ENCODE measurements at places on chromosomes 2 and 18.

DNA sequence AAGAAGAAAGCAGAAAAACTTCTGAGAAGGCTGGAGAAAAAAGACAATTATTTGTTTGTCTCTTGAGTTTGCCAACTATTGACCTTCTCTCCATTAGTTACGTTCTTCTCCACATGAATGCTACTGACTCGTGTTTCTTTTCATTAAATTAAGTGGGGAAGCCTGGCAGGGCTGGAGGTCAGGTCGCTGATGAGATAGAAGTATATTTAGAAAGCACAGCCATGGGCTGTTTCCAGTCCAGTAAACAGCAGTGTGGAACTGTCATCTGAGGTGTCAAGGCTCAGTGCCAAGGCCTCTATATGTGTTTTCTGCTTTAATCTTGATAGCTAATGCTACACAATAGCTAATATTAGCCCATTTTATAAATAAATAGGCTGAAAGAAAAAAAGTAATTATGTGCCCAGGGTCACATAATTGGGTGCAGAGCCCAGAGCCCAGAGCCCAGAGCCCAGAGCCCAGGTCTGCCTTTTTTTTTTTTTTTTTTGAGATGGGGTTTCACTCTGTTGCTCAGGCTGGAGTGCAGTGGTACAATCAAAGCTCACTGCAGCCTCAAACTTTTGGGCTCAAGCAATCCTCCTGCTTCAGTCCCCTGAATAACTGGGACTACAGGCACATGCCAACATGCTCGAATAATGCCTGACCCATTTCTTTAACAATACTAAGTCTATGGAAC is 6.3 kb downstream of the MSGN1 start:
- DNase-seq: no peak

- DNase-seq: no peak
Measured at GRCh38 chr2:73202156-73203054, at the start of gene NOTO. Gene NOTO (plus strand): TSS chr2:73202574. CDS start chr2:73202667, 93 bp downstream.

DNA sequence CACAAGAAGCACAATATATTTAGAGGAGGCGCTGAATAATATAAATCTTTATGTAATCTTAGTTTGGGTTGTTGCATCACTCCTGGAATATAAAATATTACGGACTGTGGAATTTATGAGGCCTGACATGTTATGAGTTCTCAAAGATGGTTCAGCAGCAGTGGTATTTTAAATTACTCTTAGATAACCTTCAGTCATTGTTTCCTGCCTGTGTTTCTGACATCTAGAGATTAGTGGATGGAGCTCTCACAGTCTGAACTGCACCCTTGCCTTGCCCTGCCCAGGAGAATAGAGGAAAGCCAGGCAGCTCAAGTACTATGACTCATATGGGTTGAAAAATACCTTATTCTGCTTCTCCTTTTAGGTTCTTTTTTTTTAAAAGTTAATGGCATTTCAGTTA is 70.0 kb downstream of the ACSL3 start:
- DNase-seq: no peak

GRCh38 chr2:182015334-182016109 is 29.9 kb downstream of the PPP1R1C start:
- DNase-seq: no peak

DNA sequence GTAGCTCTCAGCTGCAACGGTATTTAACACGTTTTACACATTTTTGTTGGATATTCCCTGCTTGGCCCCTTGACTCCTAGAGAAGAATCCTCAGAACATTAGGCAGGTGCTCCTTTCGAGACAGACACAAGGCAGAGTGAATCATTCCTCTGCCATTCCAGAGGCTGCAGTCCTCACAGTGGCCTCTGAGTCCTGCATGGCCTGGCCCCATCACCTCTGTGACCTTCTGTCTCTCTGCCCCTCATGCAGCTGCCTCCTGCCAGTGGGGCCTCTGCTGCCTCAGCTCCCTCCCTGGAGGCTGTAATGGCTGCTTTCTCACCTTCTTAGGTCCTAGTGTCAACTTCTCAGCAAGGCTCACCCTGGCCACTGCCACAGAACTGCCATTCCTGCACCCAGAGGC is 101.3 kb downstream of the PTPRM start:
- DNase-seq: no peak

DNA sequence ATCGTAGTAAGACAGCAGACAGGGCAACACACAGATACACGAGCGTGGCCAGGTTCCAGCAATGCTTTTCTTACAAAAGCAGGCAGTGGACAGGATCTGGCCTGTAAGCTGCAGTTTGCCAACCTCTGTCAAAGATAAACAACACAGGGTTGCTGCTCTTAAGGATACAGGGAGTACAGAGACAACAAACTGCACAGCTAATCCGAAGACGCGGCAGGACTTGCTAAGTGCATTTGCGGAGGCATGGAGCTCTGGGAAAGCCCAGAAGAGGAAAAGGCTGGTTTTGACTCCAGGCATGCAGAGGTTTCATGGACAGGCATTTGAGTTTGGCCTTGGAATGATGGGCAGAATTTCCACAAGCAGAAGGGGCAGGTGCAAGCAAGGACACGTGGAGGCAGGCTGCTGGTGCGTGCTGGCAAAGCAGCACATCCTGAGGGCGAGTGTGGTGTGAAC is 24.4 kb downstream of the SERTAD2 start:
- DNase-seq: no peak

GRCh38 chr2:63073994-63074393 is 23.4 kb downstream of the OTX1 start:
- no peak for DNase-seq

DNA sequence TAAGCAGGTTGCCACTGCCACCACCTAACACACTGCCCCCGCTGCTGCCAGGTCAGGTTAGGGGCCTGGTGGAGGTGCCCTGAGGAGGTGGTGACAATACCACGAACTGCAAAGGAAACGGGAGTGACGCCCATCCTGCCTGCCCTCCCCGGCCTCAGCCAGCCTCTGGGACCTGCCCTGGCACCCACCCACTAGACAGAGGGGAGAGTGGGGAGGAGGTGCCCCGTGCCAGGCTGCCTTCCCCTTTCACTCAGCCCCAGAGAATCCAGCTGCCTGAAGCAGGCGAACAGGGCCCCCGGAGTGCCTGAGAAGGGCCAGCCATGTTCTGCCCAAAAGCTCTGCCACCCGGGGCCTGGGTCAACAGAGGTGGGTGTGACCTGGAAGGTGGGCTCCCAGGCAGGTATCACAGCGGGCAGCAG is 44.5 kb upstream of the FOSL2 start:
- DNase-seq: peak; percentile 31

DNA sequence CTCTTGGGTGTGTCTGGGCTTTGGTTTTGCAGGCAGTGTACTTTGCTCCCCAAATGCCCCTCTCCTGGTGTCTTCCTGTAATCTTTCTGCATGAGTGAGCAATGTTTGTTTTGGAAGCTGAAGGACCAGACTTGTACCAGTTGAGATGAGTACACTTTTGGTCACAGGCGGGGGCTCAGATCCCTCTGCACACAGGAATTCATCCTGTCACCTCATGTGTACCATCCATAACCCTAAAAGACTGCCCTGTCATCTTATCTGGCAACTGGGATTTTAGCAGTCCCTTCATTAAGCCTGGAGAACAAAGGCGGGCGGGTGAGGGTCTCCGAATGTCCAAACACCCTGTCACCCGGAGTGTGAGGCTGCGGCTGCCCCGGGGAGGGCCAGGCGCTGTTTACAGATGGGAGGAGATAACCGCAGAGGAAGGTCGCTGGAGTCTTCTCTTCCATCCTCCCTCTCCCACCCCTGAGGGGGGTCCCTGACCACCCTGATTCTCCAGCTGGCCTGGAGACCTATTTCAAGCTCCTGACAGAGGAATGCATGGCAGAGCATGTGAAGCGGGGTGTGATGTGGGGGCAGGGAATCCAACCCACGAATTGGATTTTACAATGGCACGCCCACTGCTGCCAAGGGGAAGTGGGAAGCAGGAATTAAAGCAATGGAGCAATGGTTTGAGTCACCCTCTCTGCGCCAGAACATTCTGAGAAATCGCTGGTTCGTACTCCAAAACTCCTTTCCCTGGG is 158.2 kb upstream of the MYCN start:
- no peak for DNase-seq

DNA sequence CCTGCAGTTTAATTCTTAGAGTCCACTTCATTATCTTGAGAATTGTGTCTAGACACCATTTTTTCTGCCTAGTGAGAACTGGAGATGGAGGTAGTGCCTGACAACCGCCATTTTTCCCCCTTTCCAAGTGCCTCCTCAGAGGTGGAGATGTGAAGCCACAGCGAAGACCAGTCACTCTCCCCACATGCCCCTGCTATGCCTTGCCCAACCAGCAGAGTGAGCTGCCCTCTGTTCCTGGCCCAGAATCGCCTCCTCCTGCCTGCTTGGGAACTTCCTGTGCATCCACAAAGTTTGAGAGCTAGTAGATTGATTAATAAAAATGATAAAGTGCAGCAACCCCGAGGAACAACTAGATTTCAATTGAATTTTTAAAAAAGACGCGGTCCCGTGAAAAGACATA is 123.3 kb downstream of the CLIP4 start:
- DNase-seq: no peak

- DNase-seq: no peak
Measured at GRCh38 chr2:121408641-121409040, 122.0 kb upstream of the RNU4ATAC start.

DNA sequence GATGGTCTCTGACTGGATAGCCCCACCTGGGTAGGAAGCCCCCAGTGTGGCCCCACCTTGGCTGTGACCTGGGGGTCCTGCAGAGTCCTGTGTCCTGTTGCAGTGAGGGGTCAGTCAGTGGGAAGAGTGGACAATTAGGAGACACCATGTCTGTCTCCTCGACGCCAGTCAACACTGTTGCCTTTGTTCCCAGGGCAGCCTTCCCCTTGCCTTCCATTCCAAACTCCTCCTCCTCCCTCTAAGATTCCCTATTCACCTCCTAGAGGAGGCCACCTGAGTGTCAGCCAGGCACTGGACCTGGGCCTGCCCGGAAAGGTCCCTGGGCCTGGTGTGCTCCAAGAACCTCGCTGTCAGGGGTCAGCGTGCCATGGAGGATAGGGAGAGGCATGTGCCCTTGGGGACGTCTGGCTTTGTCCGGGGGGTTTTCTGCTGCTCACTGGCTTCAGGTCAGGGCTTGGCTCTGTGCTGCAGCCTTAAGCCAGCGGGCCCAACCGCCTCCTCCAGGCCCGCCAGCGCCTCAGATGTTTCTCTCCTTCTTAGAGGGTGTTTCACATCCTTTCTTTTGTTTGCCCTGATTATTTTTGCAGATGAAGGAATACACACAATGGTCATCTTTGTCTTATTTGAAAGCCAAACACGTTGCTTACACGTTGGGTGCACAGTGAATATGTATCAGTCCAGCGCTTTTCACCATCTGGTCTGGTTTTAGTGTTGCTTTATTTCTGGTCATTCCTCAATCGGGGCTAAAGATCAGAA is 68.9 kb downstream of the HPCAL1 start:
- DNase-seq: no peak

GRCh38 chr18:27355308-27355707 is 170.2 kb upstream of the CHST9 start:
- DNase-seq: no peak

- no peak for DNase-seq
Measured at GRCh38 chr2:26099933-26100332, 66.0 kb downstream of the RAB10 start.

DNA sequence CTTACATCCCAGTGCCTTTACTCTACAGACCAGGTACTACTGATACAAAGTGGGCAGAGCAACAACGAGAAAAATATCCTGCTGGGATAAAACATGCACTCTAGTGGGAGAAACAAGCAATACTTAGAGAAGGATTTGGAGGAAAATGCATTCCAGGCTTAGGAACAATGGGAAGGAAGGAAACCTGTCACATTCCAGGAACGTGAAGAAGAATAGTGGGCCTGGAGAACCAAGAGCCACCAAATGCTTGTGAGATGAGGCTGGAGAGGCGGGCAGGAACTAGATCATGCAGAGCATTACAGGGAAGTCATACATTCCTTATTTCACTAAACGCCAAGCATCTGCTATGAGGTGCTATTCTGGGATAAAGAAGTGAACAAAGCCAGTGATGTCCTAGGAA is 342.3 kb downstream of the DCC start:
- no peak for DNase-seq

DNA sequence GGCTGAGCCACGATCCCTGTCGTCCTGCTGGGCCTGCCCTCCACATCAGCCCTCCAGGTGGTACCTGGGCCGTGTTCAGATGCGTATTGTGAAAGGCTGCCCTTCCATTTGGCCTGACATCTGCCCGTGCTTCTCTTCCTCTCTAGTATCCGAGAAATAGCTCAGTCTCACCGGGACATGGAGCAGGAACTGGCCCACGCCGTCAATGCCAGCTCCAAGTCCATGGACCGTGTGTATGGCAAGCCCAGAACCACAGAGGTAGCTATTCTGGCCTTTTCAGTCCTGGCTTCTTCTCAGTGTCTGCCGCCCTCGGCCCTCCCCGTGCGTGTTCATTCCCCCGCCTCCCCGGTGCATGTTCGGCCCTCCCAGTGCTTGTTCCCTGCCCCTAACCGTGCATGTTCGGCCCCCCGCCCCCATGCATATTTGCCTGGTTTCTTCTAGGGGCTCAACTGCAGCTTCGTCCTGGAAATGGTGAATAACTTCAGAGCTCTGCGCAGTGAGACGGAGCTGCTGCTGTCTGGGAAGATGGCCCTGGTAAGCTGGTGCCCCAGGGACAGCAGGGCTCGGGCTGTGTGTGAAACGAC is 104.3 kb downstream of the USP40 start:
- DNase-seq: no peak

- no peak for DNase-seq
Measured at GRCh38 chr2:85988175-85988913, 99.6 kb upstream of the ST3GAL5 start.

DNA sequence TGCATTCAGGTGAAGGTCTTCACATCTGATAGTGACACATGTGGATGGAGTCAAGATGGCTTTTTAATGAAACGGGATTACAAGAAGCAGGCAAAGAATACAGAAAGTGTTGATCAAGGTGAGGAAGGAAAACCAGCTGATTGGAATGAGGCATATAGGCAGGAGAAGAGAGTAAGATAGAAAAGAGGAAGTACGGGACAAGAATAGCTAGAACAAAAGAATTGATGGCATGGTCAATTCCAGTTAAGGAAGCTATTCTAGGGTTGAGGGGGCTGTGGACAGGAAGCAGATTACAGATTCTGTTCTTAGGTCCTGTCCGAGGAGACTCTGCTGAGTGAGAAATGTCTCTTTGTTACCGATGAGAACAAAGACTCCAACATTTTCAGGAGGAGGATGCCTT is 13.2 kb upstream of the NCK2 start:
- no peak for DNase-seq
